ENCODE measurements at places on chromosomes 16 and 17. TPM values are rescaled to one million over a fixed set of nuclear protein-coding genes. Genes with fewer than 3 reads are reported as not detected.
A peak's percentile ranks its signal among the peaks of the same experiment; 100 is the strongest.

DNA sequence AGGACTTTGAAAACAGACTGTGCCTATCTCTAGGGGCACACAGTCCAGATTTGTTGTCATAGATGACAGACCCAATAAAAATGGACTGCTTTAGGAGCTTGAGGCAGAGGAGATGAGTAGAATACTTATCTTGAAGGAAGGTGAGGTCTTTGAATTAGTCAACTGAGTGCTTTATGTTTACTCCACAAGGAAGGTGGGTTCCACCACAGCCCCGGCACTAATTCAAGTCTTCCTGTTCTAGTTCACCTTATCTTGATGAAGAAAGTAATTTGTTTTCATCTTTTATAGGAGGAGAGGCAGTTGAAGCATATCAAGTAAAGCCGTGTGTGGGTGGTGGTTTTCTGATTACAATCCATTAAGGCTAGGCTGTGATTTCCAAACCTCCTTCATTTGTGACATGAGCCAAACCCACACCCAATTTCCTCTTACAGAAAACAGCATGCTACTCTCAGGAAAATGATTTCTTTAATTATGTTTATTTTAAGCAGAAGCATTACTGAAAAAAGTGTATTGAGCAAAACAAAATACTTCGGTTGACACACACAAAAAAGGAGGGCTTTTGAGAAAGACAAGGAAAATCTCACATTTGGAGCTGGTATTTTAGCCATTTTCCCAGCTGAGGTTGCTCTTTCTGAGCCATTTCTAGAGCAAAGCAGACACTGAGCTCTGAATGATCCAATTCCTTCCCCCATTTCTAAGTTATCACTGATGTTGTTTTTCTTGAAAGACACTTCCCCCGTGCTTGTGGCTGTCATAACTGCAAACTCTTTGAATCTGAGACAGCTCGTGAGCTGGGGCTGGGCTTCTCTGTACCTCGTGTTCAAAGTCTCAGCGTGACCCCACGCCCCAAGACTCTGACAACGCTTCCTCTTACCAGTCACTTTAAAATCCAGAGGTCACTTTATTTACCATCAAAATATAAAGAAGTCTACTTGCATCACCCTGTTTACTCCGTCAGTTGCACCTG lies 35.4 kb downstream of the CDRT15 start:
- DNase-seq: no peak

GRCh38 chr16:630249-630814 lies 453 bp upstream of the WFIKKN1 start:
- DNase-seq: no peak

The BANP gene
- total RNA-seq: 27.2 TPM

DNA sequence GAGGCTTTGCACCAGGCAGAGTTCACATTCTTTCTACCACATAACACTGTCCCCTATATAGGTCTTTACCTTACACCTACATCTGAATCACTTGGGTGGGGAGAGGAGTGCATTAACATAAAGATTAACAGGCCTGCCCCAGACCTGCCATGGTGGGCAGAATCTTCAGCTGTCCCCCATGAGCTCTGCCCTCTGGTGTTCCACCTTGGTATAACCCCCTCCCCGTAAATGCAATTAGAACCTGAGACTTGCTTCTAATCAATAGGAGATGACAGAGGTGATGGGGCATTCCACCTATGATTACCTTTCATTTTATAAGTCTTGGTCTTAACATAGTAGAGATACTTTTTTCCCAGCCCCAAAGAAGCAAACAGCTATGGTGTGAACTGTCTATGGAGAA lies 20.4 kb upstream of the GRIN2A start:
- DNase-seq: no peak

DNA sequence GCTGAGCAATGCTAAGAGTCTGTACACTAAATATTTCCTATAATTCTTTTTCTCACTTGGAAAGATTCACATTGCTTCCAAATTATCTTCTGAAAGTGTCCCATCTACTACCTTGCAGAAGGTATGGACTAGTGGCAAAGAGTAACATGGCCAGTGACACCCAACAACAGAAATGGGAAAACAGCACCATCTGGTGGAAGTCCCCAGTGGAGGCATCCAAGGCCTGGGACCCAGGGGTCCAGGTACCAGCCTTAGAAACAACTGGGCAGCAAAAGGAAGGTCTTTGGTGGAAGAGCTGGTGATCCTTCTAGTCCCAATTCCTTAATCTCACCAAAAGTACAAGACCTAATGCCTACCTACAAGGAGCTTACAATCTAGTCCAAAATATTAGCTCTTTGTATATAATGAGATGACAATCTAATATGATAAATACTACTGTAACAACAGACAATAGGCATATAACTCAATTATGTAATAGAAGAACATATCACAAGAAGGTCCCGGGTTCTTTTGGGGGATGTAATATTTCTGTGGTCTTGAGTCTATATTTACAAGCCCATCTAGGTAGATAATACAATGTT lies 55.3 kb downstream of the SKAP1 start:
- no peak for DNase-seq

- DNase-seq: no peak
These were observed 36.4 kb downstream of the HEATR3 start for GRCh38 chr16:50102051-50102746.

The TLCD2 gene
- total RNA-seq: 5.8 TPM

The SLFN11 gene
- 11.3 TPM for total RNA-seq

The PYY gene
- not detected for total RNA-seq

GRCh38 chr16:86862595-86863280 lies 284.4 kb downstream of the FOXL1 start:
- no peak for DNase-seq

GRCh38 chr16:73735954-73736353 lies 560.7 kb upstream of the PSMD7 start:
- DNase-seq: no peak

DNA sequence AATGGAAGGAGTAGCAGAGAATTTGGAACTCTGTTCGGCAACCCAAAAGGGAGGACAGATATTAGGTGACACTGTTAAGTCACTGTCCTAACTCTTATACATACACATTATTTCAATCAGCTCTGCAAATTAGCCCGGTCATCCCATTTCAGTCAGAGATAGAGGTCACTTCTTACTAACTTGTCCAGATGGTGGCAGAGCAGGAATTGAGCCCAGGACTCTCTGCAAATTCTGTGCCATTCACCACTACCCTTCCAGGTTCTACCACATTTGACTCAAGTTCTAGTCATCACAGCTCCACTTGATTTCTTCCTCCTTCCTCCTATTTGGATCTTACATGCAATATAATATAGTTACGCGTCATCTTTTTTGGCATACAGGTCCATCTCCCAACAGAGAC lies 35.9 kb upstream of the NUDT7 start:
- DNase-seq: no peak

The SMIM22 gene
- not detected for total RNA-seq

- no peak for DNase-seq
These were observed 40.2 kb downstream of the GRB2 start for GRCh38 chr17:75365009-75365930.

The KRT33A gene
- 1.4 TPM for total RNA-seq

The AGRP gene
- total RNA-seq: not detected

DNA sequence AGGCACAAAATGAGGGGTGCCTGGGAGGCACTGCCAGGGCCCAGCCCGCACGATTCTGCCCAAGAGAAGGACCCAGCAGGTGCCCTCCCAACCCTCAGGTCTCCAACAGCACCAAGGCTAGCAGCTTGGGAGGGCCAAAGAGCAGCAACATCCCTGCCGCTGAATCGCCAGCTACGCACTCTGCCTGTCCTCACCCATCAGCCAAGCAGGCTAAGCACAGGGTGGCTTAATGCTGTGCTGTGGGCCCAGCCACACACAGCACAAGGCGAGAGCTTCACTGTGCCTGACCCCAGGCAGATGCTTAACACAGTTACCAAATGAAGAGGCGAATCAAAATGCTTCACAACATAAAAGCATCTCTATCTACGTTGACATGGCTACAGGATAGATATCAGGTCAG lies 10.6 kb upstream of the MRPL38 start:
- no peak for DNase-seq

- peak; percentile 49 for DNase-seq
These were observed 547 bp downstream of the PLCD3 start for GRCh38 chr17:45131616-45132319.

- DNase-seq: no peak
These were observed 1.9 kb downstream of the NOD2 start for GRCh38 chr16:50695017-50696000.

- no peak for DNase-seq
These were observed 23.7 kb downstream of the ZNRF1 start for GRCh38 chr16:75022567-75022966.

DNA sequence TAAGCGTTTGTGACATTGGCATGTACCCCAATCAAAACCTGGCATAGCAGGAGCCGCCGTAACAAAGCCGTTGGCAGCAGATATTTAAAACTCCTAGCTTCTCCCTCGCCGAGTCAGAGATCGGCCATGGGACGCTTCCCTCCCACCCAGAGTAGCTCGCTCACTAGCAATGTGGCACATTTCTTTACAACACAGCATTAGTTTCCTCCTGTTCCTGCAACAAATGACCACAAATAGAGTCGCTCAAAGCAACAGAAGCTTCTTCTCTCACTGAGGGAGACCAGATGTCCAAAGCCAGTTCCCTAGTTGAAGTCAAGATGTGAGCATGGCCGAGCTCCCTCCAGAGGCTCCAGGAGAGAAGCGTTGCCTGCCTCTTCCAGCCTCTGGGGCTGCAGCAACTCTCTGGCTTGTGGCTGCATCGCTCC lies 106.7 kb downstream of the RBFOX3 start:
- DNase-seq: no peak

The TEKT5 gene
- not detected for total RNA-seq

DNA sequence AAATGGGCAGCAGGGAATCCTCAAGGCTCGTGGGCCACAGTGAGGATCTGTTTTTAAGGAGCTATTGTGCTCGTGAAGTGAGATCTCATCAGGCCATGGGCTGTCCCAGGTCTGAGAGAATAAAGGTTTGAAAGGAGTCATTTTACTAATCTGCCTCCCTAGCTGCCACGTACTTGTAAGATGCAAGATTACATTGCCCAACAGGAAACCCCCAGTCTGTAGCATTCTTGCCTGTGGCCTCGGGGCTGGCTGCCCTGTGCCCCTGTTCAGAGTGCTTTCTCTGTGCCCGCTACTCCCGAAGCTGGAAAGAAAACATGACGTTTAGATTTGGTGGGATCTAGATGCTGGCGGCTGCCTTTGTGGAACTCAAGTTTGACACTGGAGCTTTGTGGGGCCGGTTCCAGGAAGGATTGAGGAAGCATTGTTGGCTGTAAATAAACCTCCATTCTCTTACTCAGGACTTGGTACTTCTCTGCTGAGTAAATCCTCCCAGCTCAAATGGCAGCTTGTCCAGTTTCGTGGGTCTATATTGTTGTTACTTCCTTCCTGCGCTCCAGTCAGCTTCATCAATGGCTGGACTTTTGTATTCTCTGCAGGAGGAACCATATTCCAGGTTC lies 21.2 kb downstream of the SAP30BP start:
- no peak for DNase-seq

The PDE6G gene
- not detected for total RNA-seq

The MT1F gene
- 6.5 TPM for total RNA-seq

The MIEF2 gene
- total RNA-seq: 15.9 TPM

DNA sequence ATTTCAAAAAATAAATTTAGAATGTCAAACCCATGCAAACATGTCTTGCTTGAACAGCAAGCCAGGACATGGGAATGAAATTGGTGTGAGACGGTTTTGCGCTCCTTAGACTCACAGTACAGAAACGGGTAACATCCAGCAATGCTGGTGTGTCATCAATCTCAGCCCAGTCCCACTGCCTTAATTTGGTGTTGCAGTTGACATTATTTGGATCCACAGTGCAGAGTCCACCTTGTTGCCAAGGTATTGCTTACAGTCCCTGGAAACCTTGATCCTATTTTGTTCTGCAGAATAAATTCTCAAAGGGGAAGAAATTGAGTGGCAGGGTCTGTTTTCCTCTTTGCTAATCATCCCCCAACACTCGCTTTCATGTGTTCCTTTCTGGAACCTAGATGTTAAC lies 311.6 kb upstream of the MON1B start:
- DNase-seq: no peak

DNA sequence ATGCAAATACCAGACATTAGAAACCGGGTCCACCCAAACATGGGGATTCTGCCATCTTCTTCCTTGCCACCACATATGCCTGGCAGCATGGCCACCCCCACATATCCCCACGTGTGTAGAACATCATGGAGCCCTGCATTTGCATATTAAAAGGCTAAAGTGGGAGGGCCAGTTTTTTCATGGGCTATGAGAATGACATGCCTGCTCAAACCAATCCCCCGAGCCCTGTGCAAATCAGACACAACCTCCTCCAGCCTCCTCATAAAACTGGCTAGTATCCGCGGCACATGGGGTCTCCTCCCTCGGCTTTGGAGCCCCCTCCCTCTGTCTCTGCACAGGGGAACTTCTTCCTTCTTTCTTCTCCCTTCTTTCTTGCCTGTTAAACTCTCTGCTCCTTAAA lies 174.9 kb upstream of the WSCD1 start:
- DNase-seq: no peak

GRCh38 chr16:89026121-89026612 lies 49.2 kb upstream of the CBFA2T3 start:
- DNase-seq: no peak

DNA sequence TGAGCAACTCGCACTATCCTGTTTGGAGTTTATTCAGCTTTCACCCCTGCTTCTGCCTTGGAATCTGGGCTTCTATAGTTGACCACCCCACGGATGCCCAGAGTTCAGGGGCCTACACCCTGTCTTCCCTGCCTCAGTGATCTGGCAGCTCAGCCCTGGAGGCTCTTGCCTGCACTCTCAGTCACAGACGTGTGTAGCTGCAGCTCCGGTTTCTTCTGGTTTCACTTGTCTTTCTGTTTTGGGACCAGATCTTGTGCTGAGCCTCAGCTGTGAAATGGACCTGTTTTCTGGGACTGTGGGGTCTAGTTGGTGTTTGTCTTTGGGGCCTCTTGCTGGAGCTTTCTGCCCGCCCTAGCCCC lies 5.8 kb downstream of the GPT2 start:
- DNase-seq: no peak

DNA sequence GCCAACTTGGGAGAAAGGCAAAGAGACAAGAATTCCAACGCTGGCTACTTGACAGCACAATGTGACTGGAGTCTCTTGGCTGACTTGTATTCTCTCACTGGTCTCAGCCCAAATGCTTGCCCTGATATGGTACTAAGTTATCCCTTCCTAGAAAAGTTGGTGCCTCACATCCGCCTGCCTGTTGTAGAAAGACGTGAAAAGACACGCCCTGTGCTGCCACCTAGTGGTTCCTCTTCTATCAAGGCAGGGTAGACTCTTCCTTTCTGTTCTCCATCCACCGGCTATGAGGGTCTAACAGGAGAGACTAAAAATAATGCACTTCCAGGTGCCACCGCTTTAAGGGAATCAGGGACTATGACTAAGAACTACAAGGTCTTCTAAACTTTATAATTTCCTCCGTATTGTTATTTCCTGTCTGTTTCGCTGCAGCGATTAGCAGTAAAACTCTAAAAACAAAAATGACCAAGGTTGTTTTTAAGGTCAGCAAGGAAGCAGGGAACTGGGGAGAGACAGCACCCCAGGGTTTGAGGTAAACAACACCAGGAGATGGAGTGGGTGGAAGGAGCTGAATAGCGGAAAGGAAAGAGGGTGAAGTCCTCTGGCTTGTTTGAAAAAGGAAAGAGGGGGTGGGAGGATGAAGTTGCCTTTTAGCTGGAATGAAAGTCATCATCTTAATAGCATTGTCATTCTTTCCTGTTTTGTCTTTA lies 109.5 kb downstream of the YPEL2 start:
- peak; percentile 93 for DNase-seq

The ASIC2 gene
- total RNA-seq: 1.4 TPM

The OTOP3 gene
- not detected for total RNA-seq
